HFFc6 (cell line): ENCODE measurements at places on chromosomes 5 and 9.
A peak's percentile ranks its signal among the peaks of the same experiment; 100 is the strongest.

DNA sequence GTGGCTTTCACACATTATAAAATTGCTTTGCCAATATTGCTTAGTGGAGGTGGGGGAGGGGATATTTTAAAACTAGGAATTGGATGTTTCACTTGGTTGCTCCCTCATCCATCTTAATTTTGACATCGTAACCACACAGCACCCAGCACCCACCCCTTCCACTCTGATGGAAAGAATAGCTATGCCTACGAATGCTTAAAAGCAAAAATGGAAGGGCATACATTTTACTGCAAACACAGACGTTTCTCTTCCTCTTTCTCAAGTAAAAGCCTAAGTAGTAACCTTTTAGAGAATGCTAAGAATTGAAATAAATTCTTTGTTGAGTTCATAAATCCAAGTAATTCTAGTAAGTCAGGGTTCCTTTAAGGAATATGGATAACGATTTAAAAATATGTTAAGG lies 69.9 kb downstream of the JAKMIP2 start:
- DNase-seq: no peak

GRCh38 chr9:3835393-3835792 lies 309.6 kb upstream of the RFX3 start:
- no peak for DNase-seq

GRCh38 chr9:70678153-70678552 lies 263.7 kb upstream of the KLF9 start:
- DNase-seq: no peak

GRCh38 chr5:23332650-23333251 lies 174.7 kb upstream of the PRDM9 start:
- no peak for DNase-seq

- DNase-seq: no peak
These were observed 1.6 kb upstream of the GALT start for GRCh38 chr9:34644766-34645314.

DNA sequence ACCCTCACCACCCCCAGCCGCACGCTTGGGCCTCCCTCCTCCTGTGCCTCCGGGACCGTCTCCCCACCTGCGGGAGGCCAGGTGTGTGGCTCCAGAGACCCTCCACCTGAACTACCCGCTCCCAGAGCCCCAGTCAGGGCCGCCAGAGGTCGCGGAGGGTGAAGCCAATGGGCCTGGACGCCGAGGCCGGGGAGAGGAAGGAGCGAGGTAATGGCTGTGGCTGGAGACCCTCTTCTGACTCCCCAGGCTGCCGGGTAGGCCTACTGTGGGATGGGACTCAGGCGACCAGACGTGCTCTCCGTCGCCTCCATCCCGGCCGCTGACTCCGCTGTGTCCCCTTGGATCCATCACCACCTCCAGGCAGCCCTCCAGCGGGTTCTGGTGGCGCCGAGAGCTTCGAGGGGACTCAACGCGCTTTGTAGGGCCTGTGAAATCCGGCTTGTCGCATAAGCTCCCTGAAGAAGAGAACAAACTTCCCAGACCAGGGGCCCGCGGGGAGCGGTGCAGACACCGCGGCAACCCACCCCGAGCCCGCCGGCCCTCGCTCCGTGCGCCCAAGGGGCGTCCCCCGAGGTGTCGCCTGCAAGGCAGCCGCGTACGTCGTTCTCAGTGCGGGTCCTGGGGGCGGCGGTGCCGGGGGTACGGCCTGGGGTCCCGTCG lies 12.6 kb downstream of the IRX2 start:
- no peak for DNase-seq

DNA sequence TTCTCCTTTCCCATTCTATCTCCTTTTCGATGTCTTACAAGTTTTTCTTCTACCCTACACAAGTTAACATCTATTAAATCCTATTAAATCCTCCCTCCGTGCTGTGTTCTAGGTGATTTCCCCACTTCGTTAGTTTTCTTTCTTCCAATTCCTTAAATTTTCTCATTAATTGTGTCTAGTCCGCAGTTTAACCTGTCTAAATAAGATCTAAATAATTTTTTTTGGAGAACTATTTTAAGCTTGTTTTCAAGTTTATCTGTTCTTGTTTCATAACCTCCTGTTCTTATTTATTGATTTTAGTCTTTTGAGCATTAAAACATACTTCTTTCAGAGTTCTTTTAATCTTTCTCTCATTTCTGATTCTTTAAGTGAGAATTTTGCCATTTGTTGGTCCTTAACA lies 109.3 kb downstream of the UHRF2 start:
- no peak for DNase-seq

GRCh38 chr5:159975462-159976019 lies 33.4 kb upstream of the TTC1 start:
- DNase-seq: peak; percentile 97

DNA sequence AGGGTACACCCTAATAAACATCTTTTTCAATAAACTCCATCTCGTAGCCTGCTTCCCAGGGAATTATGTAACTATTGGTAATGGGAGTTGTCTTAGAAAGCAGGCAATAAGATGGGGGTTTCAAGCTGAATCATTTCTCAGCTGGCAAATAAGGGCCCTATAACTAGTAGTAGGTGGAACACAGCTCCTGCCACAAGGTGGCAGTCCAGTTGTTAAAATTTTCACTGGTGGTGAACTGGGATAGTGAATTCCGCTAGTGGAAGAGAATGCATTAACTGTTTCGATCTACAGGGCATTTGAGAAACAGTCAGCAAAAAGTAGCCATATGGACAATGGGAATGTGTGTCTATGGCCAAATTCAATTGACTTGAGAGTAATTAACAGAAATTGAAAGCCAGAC lies 27.7 kb downstream of the PCDHB15 start:
- no peak for DNase-seq

DNA sequence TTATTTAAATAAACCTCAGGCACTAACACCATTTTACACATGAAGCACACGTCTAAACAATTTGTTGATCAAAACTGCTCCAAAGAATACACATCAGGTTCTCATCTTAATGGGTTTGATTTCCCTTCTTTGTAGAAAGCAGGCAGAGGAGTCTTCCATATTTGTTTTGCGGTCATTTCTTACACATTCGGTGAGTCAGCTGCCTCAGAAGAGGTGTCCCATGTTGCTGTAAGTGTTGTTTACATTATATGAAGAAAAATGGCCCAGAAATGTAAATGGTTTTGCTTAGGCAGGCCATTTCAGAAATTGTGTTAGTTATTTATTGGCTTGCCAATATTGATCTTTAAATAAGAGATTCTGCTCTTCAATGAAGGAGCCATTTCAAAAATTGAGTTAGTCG lies 325.8 kb downstream of the TENT4A start:
- no peak for DNase-seq

- DNase-seq: peak; percentile 28
These were observed 464.5 kb upstream of the RGMB start for GRCh38 chr5:98308960-98309359.

- no peak for DNase-seq
These were observed 181.0 kb upstream of the PITX1 start for GRCh38 chr5:135214897-135215616.

- peak; percentile 58 for DNase-seq
These were observed 61.8 kb downstream of the COX7C start for GRCh38 chr5:86679529-86679928.

DNA sequence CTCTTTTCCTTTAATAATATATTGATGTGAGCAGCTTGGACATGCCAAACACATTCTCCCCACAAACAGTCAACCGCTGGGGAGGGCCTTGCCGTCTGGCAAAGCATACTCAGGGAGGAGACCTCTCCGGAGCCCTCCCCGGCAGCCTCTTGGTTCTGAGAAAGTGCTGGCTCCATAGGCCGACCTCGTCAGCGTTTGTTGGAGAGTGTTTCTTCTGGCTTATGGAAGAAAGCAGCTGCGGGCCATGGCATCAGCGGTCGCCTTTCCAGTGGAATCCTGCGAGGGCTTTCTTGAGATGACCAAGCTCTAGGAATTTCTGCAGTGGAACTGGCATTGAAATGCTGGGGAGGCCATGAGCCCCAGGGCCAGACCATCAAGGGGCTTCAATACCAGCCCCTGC lies 405.7 kb upstream of the IRX4 start:
- no peak for DNase-seq

GRCh38 chr9:16030528-16031185 lies 477.8 kb downstream of the CCDC171 start:
- peak; percentile 88 for DNase-seq

GRCh38 chr5:141479776-141480175 lies 4.0 kb downstream of the PCDHGC3 start:
- no peak for DNase-seq

- DNase-seq: peak; percentile 0
These were observed 137.9 kb downstream of the TMEM38B start for GRCh38 chr9:105832096-105832710.

DNA sequence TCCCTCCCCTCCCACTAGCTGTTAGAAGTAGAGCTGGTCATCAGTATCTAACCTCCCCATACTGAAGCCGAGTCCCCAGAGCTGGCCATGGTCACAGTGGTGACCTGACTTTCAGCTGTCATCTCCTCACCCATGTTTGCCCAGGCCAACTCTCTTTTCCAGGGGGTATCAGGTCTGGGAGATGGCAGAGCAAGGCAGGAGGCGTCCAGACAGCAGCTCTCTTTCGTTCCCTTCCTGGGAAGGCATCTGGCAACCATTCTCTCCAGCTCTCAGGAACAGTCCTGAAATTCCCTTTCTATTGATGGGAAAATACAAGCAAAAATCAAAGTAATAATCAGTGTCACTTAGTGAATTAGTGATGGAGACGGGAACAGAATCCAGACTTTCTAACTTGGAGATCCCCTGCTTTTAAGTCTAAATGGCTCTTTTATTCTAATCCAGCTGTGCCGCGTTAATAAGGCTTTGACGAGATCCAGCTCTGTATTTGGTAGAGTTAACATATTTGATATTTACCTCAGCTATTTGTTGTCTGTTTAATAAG lies 21.3 kb upstream of the AOPEP start:
- DNase-seq: no peak

GRCh38 chr5:159947708-159948358 lies 31.6 kb downstream of the ADRA1B start:
- DNase-seq: no peak

DNA sequence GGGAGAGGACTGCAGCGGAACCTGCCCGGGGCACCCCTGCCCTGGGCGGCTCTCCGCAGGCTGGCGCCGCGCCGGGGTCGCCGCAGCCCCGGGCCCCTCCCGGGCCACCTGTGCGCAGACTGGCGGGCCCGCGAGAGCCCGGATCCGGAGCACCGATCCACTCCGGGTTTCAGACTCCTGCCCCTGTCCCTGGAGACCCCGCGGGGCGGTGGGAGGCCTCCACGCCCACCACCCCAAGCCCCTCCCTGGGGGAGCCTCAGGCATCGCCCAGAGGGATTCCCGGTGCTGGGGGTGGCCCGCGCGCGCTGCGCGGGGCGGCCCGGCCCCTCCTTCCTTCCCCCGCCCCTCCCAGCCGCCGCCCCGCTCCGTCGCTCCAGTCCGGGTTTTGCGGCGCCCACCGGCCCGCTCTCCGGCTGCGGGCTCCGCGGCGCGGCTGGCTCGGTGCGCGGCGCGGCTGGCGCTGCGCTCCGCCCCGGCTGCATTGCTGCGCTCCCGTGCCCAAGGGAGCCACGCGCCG lies at the start of gene UNC5A:
UNC5A (plus strand) TSS at position 479 of the 517 bp plus-strand sequence. CDS start 192 bp downstream, outside the sequence.
- no peak for DNase-seq

DNA sequence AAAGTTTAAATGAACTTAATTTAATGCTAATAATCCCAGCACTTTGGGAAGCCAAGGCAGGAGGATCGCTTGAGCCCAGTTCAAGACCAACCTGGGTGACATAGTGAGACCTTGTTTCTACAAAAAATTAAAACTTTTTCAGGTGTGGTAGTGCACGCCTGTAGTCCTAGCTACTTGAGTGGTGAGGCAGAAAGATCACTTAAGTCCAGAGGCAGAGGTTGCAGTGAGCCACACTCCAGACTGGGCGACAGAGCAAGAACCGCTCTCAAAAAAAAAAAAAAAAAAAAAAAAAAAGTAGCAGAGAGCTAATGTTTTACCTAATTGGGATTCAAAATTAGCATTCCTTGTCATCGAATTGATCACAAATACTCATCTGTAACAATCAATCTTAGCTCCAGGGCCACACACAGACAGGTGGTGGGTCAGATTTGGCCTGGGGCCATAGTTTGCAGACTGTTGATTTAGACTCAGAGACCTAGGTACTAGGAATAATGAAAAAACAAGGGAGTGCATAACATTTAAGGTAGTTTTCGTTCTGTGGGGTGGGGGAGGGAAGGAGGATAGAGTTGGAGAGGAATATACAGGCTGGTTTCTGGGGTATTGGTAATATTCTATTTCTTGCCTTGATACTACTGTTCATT lies 21.4 kb downstream of the HSDL2 start:
- no peak for DNase-seq

- DNase-seq: no peak
These were observed at the start of gene GRK6 for GRCh38 chr5:177426566-177427210. Gene GRK6, plus strand, starts transcription at chr5:177426676. Its CDS starts 170 bp downstream, at chr5:177426846.
